ENCODE measurements at places on chromosomes 1 and 21. TPM values are rescaled to one million over a fixed set of nuclear protein-coding genes. Genes with fewer than 3 reads are reported as not detected.
A peak's percentile ranks its signal among the peaks of the same experiment; 100 is the strongest.

The EPHA2 gene
- total RNA-seq = 8.1 TPM

The AGMAT gene
- total RNA-seq = not detected

The TSPEAR gene
- 0.39 TPM for total RNA-seq

The ANKRD34A gene
- total RNA-seq = 0.94 TPM

The PEAR1 gene
- total RNA-seq = 10.4 TPM

The CELF3 gene
- not detected for total RNA-seq

- DNase-seq = no peak
These were observed 82.8 kb downstream of the AXDND1 start for GRCh38 chr1:179448437-179449149.

- no peak for DNase-seq
These were observed 700 bp upstream of the KMO start for GRCh38 chr1:241531195-241532161.

DNA sequence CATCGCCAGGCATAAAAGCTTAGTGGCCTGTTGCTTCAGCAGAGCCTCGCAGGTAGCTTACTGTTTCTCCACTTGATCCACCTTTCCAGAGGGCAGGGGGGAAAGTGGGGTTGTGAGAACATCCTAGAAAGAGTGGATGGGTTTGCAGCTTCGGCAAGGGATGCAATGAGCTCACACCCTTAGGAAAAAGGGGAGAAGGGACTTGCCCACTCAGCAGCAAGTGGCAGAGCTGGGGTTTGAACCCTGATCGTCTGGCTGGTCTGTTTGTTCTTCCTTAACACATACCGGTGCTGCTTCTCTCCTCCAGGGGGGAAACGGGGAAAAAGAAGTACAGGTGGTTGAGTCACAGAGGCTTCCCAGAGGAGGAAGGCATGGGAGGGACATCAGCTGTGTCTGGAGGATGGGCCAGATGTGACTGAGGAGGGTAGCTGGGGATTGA lies 1.0 kb downstream of the TMEM201 start:
- no peak for DNase-seq

DNA sequence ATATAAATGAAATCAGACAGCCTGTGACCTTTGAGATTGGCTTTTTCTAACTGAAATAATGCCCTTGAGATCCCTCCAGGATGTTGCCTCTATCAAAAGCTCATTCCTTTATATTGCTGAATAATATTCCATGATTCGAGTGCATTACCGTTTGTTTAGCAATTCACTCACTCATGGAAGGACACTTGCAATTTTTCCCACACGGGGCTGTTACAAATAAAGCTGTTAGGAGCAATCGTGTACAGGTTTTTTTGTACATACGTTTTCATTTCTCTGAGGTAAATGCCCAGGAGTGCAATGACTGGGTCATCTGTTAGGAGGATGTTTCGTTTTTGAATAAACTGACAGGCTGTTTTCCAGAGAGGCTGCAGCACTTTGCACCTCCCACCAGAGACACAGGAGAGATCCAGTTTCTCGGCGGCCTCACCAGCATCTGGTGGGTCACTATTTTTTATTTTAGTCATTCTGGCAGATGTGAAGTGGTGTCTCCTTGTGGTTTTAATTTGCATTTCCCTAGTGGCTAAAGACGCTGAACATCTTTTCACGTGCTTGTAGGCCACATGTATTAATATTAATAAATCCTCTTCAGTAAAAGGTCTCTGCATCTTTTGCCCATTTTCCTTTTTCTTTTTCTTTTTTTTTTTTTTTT lies 11.0 kb downstream of the PRDM15 start:
- no peak for DNase-seq

GRCh38 chr1:104028416-104029035 lies 278.8 kb downstream of the AMY1C start:
- DNase-seq = no peak

DNA sequence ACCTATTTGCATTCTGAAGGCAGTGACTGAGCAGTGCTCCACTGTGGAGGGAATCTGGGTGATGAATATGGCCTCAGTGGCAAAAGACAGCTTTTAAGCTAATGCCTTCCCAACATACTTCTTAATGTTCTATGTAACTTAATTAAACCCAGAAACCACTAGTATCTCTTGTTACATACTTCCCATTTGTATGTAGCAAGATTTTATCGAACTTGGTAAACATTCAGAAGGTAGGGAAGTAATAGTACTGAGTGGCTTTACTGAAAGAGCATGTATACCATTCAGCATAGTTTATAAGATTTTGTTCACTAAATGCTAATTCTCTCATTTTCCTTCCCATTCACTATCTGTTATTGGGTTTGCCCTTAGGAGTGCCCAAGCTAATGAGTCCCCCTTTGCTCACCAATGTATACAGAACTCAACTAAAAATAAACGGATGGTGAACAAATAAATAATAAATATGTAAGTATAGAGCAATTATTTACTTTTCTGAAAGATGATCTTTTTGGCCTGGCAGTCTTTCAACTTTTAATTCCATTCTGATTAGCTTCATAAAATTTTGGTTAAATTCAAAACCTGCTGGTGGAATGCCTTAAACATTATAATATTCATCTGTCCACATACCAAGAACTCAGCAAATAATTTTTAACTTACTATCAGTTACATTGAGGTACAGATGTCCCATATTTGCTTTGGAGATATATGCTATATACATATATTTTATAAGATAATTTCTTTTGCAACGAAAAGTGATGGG lies 204.4 kb downstream of the APP start:
- no peak for DNase-seq

- DNase-seq = no peak
These were observed 232.3 kb downstream of the HMCN1 start for GRCh38 chr1:185966471-185966870.

DNA sequence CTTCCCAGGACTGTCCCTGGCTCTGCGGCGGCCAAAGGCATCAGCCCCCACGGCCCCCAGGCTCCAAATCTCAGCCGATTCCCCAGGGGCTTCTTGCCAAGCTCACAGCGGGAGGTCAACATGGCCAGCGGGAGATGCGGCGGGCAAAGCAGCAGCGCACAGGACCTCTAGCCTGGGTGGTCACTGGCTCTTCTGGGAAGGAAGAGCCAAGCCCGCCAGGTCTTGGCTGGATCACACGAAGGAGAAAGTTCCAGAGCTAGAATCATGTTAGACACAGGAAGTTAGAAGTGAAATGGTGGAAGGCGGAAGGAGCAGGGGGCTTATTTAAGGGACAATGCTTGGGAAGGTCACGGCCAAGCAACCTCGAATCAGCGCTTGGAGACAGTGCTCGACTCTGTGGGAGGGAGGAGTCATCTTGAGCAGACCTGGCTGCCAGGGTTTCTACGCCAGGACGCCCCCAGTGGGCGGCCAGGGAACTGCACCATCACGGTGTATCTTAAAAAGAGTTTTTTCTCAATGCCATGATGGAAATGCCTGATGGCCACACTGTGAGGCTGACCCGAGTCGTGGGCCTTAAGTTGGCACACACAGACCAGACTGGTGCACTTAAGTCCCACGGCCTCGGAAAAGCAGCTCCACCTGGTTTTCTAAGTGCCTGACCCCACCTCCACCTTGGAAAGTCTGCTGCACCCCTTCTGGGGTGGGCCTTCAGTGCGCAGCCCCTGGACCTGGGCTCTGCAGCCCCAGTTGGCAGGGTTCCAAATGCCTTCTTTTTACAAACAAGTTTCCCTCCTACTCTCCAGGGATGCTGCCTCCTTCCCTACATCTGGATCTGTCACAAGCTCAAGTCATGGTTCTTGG lies 29.3 kb downstream of the SLC66A1 start:
- peak; percentile 74 for DNase-seq

DNA sequence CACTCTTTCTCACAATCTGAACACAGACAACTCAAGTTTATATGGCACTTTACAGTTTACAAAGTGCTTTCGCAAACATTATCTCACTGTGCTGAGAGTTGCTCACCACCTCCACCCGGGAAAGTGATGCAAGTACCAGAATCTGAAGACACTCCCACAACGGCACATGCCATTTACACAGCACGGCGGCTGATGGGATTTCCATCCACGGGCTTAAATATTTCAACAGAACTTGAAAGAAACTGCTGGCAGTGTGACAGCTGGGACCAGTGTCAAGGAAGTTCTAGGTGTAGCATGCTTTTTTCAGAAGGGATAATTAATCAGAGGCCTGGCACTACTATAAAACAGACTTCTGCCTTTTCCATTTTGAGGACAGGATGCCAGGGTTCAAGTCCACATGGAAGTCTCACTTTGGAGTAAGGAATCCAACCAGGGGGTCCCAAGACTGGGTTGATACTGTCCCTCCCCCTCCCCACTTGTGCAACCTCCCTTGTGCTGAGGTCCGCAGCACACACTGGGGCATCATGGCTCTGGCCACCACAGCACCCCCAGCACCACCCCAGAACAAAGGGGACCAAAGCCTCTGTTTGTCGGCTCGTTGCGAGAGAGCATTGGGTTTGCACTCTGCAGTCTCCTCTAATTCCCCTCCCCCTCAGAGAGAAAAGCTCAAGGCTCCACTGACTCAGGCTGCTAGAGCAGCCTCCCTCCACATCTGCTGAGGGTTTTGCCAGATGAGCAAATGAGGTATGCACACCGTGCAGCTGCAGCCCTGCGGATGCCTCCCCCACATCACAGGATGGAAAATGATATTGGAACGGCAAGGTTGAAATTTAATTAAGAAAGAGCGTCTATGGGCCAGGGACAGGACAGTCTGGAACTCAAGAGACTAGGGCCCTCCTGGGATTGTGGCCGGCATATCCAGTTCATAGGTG lies 154.9 kb downstream of the TGFBR3 start:
- DNase-seq = peak; percentile 62

DNA sequence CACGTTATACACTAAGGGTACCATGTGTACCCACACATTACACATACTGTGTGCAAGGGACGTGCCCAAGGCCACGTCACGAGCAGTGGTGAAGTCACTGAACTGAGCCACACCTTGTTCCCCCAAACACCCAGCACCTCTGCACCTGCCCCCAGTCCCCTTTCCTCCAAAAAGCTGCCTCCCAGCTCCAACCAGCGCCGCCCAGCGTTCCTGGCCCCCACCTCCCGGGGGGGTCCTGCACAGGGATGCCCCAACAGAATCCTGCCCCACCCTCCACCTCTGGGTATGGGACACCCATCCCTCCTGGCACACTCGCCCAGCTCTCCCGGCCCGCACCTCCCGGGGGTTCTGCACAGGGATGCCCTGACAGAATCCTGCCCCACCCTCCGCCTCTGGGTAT lies 54.1 kb downstream of the CHD5 start:
- no peak for DNase-seq

- peak; percentile 59 for DNase-seq
These were observed 22.6 kb downstream of the CASP9 start for GRCh38 chr1:15501208-15502032.

DNA sequence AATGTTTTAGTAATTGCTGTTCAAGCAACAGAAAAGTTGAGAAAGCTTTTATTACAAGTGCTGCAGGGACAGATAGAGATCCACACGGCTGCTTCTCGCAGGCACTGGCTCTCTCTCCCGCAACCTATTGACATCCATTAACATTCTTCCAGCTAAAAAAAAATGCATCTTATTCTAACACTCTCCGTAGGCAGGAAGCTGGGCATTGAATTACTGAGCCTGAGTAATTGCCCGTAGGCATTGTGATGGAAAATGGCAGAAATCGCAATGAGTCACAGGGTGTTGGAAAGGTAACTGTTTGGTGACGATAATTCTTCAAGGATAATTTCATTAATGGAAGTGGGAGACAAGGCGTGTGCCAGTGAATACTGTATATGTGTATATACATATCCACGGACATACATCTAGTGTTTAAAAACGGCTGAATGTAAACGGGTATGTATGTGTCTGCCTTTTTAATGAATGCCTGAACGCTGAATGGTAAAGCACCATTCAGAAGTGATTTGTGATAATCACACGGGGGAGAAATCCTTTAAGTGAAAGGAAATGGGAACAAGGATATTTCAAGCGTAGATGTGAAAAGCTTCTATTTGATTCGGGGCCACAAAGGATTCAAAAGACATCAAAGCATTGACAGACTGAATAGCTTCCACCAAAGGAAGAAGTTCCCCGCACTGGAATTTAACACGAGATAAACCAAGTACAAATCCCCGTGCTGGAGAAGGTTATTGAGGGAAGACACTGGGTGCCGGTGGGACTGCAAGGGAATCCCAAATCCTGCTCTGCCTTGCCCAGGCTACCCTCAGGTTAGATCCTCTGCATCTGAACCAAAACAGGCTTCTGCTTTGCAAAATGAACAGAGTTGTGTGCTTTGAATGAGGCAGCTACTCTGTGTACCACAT lies 567.2 kb downstream of the NPHP4 start:
- no peak for DNase-seq

DNA sequence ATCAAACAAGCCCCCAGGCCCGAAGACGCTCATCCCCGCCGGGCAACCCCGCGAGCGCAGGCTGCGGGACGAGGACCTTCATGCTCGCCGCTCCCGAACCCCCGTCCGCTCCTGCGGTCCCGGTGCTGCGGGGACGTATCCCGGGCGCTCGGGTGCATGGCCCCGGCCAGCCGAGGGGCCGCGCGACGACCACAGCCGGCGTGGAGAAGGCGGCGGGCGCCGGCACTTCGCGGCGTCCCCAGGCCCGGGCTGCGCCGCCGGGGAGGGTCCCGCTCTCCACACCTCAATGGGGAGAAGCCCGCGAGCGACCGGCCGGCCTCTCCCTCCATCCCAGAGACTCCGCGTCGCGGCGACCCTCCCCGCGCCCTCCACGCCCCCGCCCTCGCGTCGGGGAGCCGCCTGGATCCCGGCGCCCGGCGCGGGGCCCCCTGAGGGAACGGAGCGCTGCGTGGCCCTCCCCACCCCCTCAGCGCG lies 401 bp downstream of the ERRFI1 start:
- DNase-seq = no peak

DNA sequence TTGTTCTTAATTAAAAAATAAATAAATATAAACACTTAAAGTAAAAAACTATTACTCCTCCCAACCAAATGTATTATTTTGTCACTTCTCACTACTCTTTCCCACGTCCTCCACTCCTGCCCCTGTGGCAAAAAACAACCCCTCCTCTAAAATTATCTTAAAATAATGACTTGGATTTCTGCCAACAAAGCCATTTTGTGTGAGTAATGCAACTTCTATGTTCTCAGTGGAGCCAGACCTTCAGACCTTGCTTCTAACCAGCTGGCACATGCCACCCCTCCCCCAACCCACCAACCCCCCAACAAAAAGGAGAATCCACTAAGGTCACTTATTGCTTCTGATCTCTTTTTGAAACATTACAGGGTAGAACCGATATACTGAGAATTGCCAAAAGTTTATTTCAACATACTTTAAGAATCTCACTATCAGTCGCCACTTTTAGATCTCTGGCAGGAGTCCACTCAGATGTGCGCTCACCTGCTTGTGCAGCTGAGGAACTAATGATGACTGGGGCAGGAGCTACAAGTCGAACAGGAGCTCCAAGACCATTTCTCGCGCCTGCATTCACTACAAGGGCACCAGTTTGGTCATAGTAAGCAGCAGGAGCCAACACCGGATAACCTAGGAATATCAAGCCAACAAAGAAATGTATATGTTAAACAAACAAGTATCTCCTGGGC lies 58.3 kb upstream of the SDC3 start:
- DNase-seq = no peak

DNA sequence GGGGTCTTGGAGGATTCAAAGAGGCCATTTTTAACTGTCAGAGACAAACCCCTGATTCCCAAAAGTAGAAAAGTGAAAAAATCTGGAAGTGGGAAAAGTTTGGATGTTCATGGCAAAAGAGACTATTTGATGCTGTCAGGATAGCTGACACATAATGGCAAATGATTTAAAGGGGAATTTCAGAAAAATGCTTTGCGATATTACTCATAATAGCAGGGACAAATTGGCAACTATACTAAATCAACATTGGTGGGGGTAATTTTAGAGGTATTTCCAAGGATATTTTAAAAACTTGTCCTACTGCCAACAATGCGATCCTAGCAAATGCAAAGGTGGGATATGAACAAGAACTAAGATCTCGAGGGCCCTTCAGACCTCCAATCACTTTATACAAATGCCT lies 5.3 kb upstream of the GSTM4 start:
- no peak for DNase-seq

GRCh38 chr1:87243573-87243972 lies 85.1 kb upstream of the LMO4 start:
- no peak for DNase-seq

All from left cardiac atrium (tissue), 4 donors.